ENCODE measurements at places on chromosomes 4 and X.

DNA sequence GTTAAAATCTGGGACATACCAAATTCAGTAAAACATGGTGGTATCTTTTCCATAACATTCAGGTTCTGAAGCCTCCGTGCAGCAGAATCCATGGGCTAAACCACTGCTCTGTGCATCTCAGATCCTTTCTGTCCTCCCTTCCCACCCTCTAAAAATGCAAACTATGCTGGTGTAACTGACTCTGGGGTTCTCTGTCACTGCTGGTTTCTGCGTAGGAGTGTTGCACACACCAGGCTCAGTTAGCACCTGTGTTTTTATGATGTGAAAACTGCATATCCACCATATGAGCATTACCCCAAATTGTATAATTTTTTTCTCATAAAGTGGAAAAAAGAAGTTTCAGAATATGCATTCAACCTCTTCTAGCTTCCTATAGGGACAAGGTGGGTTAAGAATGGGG is 22.4 kb upstream of the IL21 start:
- no peak for DNase-seq

DNA sequence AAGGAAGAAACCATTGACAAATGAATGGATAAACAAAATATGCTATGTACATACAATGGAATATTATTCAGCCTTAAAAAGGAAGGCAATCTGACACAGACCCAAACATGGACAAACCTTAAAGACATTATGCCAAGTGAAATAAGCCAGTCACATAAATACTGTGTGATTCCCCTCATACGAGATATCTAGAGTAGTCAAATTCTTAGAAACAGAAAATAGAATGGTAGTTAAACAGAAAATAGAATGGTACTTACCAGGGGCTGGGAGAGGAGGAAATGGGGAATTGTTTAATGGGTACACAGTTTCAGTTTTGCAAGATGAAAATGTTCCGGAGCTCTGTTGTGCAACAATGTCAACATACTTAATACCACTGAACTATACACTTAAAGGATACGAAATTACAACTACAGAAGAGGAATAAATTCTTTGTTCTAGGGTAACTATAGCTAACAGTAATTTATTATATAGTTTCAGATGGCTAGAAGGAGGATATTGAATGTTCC is 47.8 kb upstream of the DUSP21 start:
- no peak for DNase-seq

DNA sequence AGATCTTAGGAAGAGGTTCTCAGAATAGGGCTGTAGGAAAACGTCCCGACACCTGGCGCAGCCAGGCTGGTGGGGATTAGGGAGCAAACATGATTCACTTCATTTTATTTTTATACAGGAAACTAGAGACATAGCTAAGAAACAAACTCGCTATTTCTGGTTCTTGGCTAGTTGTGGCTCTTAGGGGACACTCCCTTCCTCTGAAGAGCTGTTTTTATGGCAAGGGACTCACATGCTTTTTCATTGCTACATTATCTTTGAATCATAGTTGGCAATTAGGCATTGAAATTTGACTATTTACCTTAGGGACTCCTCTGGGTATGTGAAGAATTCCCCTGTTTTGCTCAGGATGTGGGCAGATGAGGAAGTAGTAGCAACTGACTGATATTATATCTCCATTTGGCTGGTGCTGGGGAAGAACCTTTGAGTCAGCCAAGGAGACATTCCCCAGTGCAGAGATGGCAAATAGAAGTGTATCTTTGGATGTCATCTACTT is 174.5 kb downstream of the SMIM20 start:
- no peak for DNase-seq

DNA sequence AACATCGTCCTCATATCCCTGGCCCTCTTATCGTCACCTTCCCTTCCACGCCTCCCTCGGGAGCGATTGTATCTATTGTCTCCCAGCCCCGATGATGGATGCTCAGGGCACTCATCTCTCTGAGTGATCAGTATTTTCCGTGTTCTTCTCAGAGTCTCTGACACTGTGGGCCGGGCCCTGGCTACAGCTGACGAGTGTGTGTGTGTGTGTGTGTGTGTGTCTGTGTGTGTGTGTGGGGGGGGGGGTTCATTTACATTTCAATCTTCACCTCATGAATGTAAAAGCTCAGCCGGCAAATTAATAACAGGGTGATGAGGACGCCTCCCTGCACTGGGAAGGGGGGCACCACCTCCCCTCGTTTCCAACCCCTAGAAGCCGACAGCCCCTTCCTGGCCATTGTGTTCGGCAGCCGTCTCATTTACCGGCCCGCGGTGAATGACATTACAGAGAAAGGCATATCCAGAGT is 159.5 kb downstream of the SHOX start:
- DNase-seq = no peak

GRCh38 chr4:46392421-46392820 is 2.5 kb upstream of the GABRA2 start:
- DNase-seq = no peak

DNA sequence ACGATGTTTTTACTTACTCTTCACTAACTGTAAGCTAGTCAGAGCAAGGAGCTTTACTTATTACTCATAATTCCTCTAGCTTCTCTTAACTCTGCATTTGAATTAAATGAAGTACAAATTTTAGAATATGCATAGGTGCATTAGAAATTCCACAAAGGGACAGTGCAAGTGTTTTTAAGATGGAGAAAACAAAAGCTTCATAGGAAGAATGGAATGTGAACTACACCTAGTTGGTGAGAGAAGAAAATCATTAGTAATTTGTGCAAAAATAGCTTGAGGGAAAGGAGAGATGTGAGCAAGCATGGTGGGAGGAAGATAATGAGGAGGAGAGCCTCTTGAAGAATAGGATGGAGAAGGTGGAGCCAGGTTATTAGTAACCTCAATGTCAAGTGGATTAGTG is 77.5 kb upstream of the SMARCA5 start:
- no peak for DNase-seq

DNA sequence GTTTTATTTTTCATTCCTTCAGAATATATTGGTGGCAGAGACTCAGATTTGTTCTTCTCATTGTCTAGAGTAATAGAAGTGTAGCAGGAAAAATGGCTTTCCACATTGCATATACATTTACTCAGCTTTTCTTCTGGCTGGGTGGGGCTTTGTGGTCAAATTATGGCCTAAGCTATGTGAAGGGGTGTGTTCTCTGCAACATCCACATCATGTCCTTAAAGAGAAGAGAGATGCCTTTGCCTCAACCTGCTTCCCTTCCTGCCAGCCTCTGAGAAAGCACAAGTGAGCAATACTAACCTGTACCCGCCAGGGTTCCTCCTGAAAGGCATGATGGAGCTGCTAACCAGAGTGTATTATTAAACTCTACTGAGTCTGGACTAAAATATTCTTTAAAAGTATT is 695.6 kb upstream of the FAM241A start:
- DNase-seq = no peak

DNA sequence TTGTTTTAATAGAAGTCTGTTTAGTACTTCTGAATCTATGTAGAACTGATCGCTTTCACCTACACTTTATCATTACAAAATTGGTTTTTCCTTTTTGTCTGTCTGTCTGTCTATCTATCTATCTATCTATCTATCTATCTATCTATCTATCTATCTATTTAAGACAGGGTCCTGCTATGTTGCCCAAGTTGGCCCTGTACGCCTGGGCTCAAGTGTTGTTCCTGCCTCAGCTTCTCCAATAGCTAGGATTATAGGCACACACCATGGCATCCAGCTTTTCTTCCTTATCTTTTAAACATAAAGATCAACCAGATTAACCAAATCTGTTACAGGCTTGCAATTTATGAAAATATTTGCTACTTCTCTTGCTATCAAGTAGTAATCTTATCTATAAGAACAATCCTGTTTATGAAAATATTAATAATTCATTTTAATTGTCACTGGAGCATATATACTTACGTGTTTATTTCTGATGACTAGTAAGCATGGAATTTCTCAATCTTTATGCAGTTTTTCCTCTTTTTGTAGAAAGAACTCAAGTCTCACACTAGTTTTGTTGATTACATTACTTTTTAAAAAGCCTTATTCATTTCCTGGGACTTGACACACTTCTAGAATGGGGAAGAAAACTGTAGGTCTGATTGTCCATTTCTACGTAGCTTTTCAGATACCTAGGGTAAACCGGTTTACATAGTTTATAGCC is 24.5 kb downstream of the KIAA0232 start:
- no peak for DNase-seq

GRCh38 chr4:140174543-140174942 is 20.6 kb upstream of the MAML3 start:
- no peak for DNase-seq

DNA sequence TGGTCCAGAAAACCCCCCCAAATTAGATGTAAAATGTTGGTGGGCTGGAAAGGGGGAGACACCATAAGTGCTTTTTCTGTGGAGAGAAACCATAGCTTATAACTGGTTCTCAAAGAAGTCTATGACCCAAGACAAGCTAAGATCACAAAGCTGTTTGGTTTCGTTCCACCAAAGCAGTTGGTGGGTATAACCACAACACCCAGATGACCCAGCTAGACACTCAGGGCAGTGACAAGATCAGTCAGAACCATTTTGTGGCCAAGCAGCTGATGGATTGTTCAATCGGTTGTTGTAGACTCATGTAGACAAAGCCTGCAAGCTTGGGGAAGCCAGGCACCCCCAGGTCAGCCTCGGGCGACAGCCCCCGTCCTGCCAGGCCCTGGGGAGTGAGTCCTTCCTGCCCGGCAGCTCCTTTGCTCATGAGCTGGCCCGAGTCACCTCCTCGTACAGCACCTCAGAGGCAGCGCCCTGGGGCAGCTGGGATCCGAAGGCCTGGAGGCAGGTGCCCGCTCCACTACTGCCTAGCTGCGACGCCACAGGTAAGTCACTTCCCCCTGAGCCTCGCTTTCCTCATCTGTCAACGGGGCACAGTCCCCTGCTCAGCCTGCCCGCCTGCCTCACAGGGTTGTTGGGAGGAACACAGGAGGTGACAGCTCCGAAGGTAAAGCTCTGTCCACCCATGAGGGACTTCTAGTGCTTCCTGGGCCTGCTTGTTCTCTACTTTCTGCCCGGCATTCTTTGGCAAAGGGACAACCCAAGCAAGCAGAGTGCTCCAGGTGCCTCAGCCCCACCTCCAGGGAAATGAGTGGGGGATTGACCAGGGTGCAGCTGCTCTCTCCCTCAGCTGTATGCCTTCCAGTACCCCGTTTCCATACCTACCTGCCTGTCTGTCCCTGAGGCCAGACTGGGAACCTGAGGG is 65.2 kb upstream of the MTM1 start:
- DNase-seq = no peak

- DNase-seq = no peak
Measured at GRCh38 chrX:120137439-120137838, 21.0 kb upstream of the RHOXF2 start.

DNA sequence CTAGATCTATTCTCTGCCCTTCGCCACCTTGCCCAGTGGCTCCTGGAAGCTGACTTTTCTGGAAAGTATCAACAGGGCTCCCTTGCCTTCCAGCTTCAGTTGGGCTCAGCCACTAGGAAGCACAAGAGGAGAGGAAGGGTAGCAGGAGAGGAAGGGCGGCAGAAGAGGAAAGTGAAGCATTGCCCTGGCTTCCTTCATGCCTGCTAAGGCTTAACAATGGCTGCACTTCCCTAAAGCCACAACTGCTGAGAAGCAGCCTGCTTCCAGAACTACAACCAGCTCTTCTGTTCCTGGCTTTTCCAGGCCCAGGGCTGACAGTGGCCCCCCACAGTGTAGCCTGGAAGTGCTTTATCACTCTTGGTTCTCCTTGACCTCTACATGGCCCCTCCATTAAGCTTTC is 29.1 kb upstream of the PGM2 start:
- no peak for DNase-seq

- DNase-seq = no peak
Measured at GRCh38 chr4:5045097-5045496, 6.2 kb upstream of the STK32B start.

- no peak for DNase-seq
Measured at GRCh38 chr4:47598320-47598719, 113.2 kb downstream of the ATP10D start.

- no peak for DNase-seq
Measured at GRCh38 chrX:21379991-21380390, 5.8 kb downstream of the CNKSR2 start.

- no peak for DNase-seq
Measured at GRCh38 chr4:47468706-47469365, 5.3 kb upstream of the COMMD8 start.

GRCh38 chr4:34469516-34469915 is 1774.8 kb downstream of the ARAP2 start:
- DNase-seq = no peak
